ENCODE measurements at places on chromosomes 16 and 17.
A peak's percentile ranks its signal among the peaks of the same experiment; 100 is the strongest.

GRCh38 chr17:75601057-75601987, 13.7 kb downstream of the MYO15B start:
- no peak overlapping the region for H3K4me3 ChIP-seq
- H3K36me3 ChIP-seq = no peaks in the 10 kb centered on the region
- H3K27me3 ChIP-seq = no peaks in the 10 kb centered on the region
- DNase-seq = peak; percentile 87
- H3K27ac ChIP-seq = peak overlapping the region; percentile 8

- peaks cover 8% of the 10 kb centered on the region for H3K36me3 ChIP-seq
- peaks cover 25% of the 10 kb centered on the region for H3K4me1 ChIP-seq
- no peaks in the 10 kb centered on the region for H3K27me3 ChIP-seq
- peak; percentile 94 for DNase-seq
- H3K27ac ChIP-seq = peak within 1 kb of the TSS; percentile 98
Observed at GRCh38 chr17:1709971-1710806, at the start of gene TLCD2. TLCD2 (minus strand) TSS chr17:1710377; CDS start chr17:1710242, 135 bp downstream.

DNA sequence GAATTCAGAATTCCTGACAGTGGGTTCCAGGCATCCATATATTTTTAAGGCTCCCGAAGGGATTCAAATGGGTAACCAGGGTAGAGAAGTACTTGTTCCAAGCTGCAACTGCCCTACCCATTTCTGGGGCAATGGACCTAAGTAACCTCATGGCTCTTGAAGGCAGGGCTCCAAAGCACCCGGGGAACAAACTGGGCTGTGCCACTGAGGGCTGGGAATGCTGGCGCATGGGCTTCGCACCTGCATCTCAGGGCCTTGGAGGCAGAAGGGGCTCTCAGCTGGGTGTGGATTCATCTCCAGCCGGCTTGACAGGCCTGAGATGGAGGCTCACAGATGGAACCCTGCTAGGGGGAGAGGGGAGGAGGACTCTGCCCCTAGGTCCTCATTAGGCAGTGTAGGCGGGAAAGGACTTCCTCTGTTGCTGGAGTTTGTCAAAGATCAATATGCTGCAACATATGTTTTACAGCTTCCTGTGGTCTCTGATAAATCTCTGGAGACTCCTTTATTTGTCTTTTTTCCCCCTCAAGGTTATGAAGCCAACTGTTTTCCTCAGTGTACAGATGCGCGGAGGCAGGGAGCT, 232.3 kb upstream of the NLRP1 start:
- no peaks in the 10 kb centered on the region for H3K4me1 ChIP-seq
- H3K27ac ChIP-seq = no peak overlapping the region
- peaks cover 6% of the 10 kb centered on the region for H3K27me3 ChIP-seq
- DNase-seq = no peak

- H3K4me3 ChIP-seq = no peak overlapping the region
- peaks cover 34% of the 10 kb centered on the region for H3K4me1 ChIP-seq
- peaks cover 39% of the 10 kb centered on the region for H3K27me3 ChIP-seq
- peak overlapping the region; percentile 2 for H3K27ac ChIP-seq
Observed at GRCh38 chr17:79933863-79934652, 94.8 kb upstream of the CBX4 start.
